ENCODE measurements at places on chromosomes 11 and 22. TPM values are rescaled to one million over a fixed set of nuclear protein-coding genes. Genes with fewer than 3 reads are reported as not detected.
A peak's percentile ranks its signal among the peaks of the same experiment; 100 is the strongest.

The MOGAT2 gene
- total RNA-seq: not detected

DNA sequence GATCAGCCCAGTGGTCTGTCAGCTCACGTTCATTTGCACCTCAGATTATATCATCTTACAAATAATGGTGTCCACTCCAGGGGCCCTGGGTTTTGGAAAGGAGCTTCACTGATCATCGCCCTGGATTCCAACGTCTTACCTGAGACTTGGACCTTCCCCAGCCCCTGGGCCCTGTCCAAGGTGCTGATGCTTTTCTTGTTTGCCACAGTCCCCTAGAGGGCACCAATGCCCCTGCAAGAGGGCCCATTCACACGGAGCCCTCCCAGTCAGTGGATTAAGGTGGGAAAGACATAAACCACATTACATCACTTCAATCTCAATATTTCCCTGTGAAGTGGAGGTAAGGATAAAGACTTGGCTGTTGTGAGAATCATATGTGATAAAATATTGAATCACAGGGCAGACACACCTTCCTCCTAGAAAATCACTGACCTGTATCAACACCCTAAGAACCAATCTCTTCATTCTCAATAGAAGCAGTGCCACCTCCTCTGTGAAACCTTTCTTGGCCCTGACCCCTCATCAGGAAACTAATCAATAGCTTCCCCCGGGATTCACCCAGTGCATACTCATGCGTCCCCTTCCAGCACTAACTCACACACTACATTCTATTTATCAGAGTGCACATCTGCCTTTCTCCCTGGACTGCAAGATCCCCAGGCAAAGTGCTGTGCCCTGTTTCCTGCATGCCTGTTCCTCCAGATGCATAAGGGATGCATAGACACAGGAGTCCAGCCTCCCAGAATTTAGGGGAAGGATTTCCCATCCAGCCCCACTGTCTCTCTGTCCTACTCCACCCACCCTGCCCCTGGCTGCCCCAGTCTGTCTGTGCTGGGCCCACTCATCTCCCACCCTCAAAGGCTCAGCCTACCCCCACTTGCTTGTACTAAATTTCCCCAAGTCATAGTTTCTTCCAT is 167.0 kb downstream of the BUD13 start:
- DNase-seq: peak; percentile 43

DNA sequence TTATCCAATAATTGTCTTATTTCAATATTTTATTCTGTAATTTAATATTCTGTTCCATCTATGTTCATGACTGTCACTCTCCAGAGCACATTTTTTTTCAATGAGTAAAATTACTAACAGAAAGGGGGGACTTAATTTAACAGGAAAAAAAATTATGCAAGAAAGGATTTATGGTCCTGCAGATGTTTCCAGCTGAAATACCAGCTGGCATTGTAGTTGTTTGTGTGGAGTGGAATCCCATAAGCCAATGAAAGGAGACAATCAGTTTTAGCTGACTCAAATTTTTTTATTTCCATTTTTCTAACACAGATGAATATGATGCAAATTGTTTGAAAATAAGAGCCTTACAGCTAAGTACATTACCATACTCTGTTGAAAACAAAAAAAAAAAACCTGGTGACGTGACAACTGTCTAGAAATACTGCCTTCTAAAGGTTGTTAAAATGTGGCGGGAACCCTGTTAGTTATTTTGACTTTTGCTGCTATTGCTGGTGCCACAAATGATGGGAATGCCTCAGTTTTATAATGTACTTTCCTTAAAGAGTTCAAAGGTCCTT is 389.1 kb downstream of the ETS1 start:
- no peak for DNase-seq

DNA sequence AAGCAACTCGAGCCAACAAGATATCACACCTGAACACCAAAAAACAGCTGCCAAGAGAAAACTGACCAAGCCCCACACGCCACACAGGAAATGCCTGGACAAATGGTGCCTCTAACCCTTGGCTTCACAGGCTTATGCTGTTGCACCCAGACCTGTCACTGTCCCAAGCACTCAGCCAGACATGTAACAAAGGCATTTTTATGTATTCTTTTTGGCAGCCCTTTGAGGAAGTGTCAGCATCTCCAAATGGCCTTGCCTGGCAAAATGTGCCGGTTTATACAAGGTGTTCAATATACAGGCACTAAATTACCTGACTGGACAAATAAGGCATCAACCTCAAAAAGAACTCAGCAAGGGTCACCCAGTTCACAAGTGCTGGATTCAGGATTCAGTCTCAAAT is 6.1 kb downstream of the HDHD5 start:
- no peak for DNase-seq

GRCh38 chr22:21641789-21642583 is at the start of gene SDF2L1:
Gene SDF2L1, plus strand, starts transcription at chr22:21642302. Its CDS starts 35 bp downstream, at chr22:21642337.
- DNase-seq: peak; percentile 98

The MGAT3 gene
- 6.7 TPM for total RNA-seq

The RPS3 gene
- 2,064 TPM for total RNA-seq

The MFRP gene
- not detected for total RNA-seq

DNA sequence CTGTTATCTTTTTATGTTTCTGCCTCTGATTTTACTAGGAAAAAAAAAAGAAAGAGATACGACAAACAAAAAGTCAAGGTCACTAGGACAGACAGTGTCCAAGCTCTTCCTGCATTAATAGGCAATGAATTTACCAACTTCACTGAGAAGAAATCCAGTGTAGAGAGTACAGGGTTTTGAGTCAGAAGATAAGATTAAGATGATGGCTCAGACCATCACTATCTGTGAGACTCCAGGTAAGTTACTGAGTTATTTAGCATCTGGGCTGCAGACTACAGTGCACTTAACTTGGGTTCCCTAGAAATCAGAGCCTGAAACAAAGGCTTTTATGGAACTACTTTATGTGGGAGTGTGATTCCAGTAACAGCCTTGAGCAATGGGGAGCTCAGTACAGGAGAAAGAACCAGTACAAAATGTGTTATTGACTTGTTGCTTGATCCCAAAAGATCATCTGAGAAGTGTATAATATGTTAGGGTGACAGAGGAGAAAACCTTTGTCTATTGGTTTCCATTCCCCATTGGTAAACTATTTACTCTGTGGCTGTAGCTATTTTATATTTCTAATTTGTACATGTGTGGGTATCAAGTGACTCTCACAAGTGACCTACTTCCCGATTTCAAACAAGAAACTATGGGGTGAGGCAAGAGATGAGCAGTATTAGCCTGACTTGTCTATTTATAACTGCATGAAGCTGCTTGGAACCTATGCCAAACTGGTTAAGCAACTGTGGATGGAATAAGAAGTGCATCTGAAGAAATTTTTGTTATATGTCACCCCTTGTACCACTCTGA is 395.8 kb downstream of the RAB38 start:
- DNase-seq: no peak

GRCh38 chr22:28911777-28912669 is 28.7 kb downstream of the ZNRF3 start:
- DNase-seq: no peak

DNA sequence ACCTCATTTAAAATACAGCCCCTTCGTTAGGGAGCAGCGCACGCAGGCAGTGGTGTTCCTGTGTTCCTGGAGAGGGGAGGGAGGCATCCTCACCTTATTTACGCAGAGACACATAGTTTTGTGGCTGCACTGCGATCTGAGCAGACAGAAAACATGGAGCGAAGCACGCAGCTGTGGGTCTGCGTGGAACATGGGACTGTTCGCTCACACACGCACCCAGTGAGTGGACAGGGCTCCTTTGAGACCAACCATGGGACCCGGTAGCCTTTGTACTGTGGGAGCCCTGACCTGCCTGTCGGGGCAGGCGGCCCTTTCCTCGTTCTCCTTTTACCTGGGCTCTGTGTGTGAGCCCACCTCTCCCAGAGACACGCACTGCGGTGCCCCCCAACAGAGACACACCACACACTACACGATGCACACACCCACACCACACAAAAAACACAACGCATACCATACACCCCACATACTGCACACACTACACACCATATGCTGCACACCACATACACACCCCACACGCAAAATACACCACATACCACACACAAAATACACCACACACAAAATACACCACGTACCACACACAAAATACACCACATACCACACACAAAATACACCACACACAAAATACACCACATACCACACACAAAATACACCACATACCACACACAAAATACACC is 1245.7 kb downstream of the BRD1 start:
- no peak for DNase-seq

The KRTAP5-10 gene
- not detected for total RNA-seq

The PLEKHB1 gene
- total RNA-seq: 16.7 TPM

DNA sequence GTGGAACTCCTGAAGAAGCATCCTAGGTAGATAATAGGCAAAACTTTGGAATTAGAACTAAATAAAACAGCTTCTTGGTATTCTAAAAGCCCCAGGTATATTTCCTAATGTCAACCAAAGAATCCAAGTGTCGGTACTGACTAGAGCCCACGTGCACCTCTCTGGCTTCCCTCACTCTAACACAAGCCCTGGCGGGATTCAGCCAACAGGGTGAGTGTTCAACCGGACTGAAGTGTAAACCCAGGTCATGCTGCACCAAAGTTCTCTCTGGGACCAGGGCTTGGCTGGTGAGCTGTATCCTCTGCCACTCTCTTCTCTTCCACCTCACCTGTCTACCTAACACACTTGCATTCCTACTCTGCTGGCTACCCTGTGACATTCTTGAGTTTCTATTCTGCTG is 40.1 kb downstream of the USP28 start:
- DNase-seq: no peak

DNA sequence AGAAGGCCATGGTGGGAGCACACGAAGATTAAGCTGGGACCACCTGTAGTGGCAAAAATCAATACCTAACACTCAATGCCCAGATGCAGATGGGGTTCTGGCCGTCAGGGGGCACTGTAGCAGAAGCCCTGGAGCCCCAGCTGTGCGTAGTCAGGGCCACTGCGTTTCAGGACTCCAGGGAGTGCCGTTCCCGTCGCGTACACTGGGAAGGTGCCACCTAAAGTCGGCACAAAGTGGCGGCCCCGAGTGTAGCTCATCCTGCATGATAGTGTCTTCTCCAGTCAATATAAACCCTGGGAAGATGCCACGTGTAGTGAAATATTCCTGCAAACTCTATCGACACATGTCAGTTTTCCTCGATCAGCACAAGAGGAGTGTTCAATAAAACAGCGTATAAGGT is 123.8 kb upstream of the NTM start:
- peak; percentile 76 for DNase-seq

- DNase-seq: no peak
These were observed 9.7 kb upstream of the SIK3 start for GRCh38 chr11:117107701-117108590.

DNA sequence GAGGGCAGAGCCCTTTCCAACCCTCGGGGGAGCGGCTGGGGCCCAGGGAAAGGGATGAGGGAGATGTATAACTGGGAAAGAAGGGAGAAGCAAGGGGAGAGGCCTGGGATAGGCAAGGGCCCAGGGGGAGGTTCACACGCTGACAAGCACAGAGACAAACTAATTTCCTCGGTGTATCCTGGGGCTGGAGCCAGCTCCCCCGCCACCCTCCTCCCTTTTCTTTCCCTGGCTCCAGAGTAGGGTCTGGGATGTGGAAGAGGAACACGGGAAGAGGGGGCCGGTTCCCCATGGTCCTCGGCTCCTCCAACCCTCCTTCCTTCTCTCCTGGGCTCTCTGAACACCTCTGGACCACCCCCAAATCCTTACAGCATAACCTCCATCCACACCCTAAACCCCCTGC is 6.9 kb downstream of the CLCF1 start:
- DNase-seq: no peak

The VSIG2 gene
- total RNA-seq: 16.0 TPM

The ATF4 gene
- total RNA-seq: 204 TPM

DNA sequence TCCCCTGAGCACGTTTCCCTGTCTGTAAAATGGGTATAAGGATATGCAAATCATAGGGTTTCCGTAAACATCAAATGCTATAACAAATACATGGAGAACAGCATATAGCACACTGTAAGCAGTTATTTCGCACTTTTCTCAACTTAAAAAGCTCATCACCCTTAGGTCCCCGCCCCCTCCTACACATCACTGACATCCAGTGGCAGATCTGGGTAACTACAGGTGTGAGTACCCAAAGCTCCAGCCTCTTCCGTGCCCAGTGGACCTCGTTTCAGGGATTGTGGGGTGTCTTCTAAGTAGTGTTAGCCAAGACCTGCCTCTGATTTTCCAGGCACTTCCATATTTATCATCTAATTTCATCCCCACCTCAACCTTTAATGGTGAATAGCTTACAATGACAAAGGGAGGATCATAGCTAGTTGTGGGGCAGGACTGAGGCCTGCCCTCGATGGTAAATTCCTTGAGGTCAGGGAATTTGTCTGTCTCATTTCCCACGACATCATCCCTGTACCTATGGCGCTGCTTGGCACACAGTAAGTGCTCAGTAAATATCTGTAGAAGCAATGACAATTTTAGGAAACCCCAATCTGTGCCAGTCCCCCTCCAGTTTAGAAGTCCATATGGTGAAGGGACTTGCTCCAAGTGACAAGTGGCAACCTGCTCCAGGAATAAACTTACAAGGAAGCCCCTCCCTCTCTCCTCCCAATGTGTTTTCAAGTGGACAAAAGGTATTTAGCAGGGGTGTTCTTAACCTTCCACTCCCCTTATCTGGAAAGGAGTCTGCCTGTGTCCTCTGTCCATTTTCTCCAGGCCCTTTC is 340.5 kb downstream of the TENM4 start:
- DNase-seq: no peak

DNA sequence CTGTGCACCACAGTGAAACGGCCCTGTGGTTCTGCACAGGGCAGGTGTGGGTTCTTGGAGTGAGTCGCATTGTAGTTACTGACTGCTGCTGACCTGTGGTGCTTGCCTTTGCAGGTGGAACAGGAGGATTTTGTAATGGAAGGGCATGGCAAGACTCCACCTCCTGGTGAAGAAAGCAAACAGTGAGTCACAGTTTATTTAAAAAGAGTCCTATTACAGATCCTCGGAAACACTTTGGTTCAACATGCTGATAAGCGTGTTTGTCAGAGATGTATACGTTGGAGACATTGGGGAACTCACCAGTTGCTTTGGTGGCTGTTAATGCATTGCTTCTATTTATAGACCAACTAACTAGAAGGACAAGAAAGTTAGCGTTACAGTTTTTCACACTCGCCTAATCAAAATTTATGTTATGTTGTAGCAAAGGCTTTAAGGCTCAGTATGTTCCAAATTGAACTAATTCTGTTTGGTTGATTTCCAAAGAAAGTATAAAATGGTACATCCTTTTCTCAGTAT is 21.7 kb upstream of the TNRC6B start:
- DNase-seq: peak; percentile 28

DNA sequence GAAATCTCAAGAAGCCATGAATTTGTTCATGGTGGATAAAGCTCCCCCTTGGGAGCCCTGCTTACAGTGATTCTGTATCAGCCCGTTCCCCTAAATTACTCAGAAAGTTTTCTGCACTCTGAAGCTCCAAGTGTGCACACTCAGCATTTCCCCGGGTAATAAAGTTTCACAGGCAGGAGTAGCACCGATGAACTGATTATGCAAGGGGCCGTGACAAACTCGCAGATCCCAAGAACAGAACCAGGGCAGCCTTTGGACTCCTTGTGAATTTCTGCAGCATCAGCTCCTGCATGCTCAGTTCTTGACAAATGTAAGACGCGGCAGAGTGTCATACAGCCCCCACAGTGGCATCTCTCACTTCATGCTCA is 73.5 kb downstream of the COMMD9 start:
- no peak for DNase-seq

GRCh38 chr22:24066260-24066659 is 55.2 kb downstream of the CABIN1 start:
- no peak for DNase-seq

The CLCF1 gene
- 9.2 TPM for total RNA-seq

- DNase-seq: no peak
These were observed 2.8 kb downstream of the CRYAB start for GRCh38 chr11:111908639-111909305.
